Bladder microvascular endothelial cell (primary cell): ENCODE measurements at places on chromosomes 5 and 9. TPM values are rescaled to one million over a fixed set of nuclear protein-coding genes. Genes with fewer than 3 reads are reported as not detected.

Gene CMYA5
- 0.06 TPM in 1 of 2 replicates, not detected in the other for total RNA-seq

Gene LIX1
- not detected in 2 replicates for total RNA-seq

Gene VCP
- total RNA-seq = 445 and 593 TPM in 2 replicates

Gene GGTA1
- total RNA-seq = 0.16 and 2.5 TPM in 2 replicates

Gene PDZD2
- total RNA-seq = 6.0 and 7.0 TPM in 2 replicates

Gene ZFP62
- total RNA-seq = 12.5 and 27.3 TPM in 2 replicates

Gene FRRS1L
- under 0.01 and 0.06 TPM in 2 replicates for total RNA-seq

Gene MYORG
- total RNA-seq = 3.9 and 6.5 TPM in 2 replicates

Gene FGF10
- total RNA-seq = not detected in 2 replicates

Gene PCDHB4
- under 0.01 and 0.25 TPM in 2 replicates for total RNA-seq

Gene CCDC171
- total RNA-seq = 0.69 and 1.1 TPM in 2 replicates

Gene C8G
- 1.2 TPM in 1 of 2 replicates, not detected in the other for total RNA-seq

Gene FGFR4
- 1.3 and 3.6 TPM in 2 replicates for total RNA-seq

Gene CCDC152
- total RNA-seq = 0.06 and 0.16 TPM in 2 replicates

Gene QRFP
- not detected in 2 replicates for total RNA-seq

Gene RNF180
- total RNA-seq = 2.3 and 3.1 TPM in 2 replicates

Gene PCDHGA11
- total RNA-seq = 4.0 and 14.5 TPM in 2 replicates

Gene NOXA1
- 0.97 and 2.1 TPM in 2 replicates for total RNA-seq

Gene FCN2
- total RNA-seq = not detected in 2 replicates

Gene SPINK7
- not detected in 2 replicates for total RNA-seq

Gene SGTB
- total RNA-seq = 7.8 and 9.8 TPM in 2 replicates

Gene TLE1
- total RNA-seq = 32.2 and 79.9 TPM in 2 replicates
